Activated CD4-positive, alpha-beta T cell treated with anti-CD3 and anti-CD28 coated beads, Interleukin-2, amount 10 ng/mL, durations not matched to agents 24 days and 14 days (primary cell): ENCODE measurements at places on chromosomes 3 and 15.

- DNase-seq = no peak
These were observed 6.4 kb upstream of the ANKRD63 start for GRCh38 chr15:40289140-40289775.

GRCh38 chr3:156659260-156659659, 15.1 kb upstream of the TIPARP start:
- no peak for DNase-seq

GRCh38 chr3:137778941-137779340, 14.8 kb downstream of the SOX14 start:
- no peak for DNase-seq

GRCh38 chr3:61538486-61538885, 22.9 kb upstream of the PTPRG start:
- DNase-seq = no peak

- DNase-seq = no peak
These were observed 17.8 kb downstream of the MAP2K1 start for GRCh38 chr15:66404532-66404931.

GRCh38 chr3:72100080-72100511, 315.1 kb upstream of the PROK2 start:
- DNase-seq = no peak

GRCh38 chr3:114363554-114364202, 69.8 kb downstream of the TIGIT start:
- DNase-seq = no peak

DNA sequence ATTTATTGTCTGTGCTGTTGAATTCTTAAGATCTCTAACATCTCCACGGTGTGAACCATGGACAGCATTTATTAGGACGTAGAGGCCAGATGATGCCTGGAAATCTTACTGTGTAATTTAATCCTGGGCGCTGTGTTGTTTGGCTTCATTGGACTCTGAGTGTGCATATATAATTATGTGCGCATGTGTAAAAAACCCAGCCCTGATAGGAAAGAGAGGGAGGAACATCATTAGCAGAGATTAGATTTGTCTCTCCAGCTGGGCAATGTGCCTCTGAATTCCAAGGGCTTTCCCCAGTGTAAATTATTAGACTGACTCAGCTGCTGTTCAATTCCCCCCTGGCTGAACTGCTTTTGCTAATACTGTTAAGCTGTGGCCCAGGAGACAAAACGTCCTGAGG, 39.6 kb downstream of the MAP3K13 start:
- DNase-seq = no peak

- DNase-seq = no peak
These were observed 5.5 kb downstream of the LYSMD4 start for GRCh38 chr15:99727733-99728132.

DNA sequence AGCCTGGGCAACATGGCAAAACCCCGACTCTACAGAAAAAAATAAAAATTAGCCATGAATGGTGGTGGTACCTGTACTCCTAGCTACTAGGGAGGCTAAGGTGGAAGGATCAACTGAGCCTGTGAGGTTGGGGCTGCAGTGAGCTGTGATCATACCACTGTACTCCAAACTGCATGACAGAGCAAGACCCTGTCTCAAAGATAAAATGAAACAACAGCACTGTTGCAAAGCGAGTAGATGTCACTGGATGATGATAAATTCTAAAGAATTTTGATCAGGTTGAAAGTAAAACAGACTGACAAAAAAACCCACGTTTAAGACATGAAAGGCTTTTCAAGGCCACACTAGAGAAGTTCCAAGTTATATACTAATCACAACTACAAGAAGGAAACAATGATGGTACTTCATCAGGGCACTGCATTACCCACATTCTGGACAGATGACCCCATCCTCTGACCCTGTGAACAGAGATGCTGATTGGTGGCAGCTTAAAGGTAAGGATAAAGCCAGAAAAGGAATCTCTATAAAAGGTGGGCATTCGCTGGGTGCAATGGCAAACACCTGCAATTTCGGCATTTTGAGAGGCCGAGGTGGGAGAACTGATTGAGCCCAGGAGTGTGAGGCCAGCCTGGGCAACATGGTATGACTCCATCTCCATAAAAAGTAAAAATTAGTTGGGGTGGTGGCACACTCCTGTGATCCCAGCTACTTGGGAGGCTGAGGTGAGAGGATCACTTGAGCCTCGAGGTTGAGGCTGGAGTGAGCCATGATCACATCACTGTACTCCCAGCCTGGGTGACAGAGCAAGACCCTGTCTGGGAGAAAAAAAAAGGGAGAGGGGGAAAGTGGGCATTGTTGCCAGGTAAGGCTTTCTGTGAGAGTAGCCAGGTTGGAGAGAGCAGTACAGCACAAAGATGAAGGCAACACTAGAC, 59.2 kb downstream of the TBL1XR1 start:
- DNase-seq = no peak

DNA sequence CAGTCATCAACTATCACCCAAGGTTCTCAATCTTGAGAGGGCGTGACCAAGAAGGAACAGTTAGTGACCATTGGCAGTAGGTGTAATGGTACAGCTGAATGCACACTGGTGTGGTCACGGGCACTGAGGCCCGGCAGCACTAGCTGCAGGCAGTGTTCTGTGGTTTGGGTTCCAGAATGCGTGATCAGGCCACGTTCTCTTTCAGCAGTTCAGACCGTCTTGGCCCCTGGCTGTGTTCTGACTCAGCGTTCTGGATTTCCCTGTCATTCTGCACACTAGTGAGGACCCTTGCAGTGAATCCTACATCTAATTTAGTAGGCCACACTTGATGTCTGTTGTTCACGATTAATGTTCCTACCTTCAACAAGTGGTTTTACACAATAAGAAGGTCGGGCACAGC, 220.5 kb upstream of the SLCO3A1 start:
- no peak for DNase-seq

- no peak for DNase-seq
These were observed at the start of gene FSTL1 for GRCh38 chr3:120450600-120451271. Gene FSTL1 (minus strand): TSS chr3:120450992. CDS start chr3:120450746, 246 bp downstream.

DNA sequence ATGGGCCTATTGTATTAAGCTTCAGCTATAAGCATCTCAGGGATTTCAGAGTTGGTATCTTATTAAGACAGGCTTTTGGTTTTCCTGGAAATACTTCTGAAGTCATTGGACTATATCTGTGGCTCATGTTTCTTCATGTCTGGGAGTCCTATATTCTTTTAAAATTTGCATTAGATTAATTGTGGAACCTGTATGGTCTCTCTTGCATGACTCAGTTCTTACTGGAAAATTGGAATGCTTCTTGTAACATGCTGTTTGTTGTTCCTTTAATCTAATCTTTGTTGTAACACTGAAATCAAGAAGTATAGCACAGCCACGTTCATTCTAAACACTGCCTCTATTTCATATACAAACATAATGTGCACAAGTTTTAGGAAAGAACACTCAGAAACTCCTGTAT, 208.1 kb downstream of the RBMS3 start:
- no peak for DNase-seq

DNA sequence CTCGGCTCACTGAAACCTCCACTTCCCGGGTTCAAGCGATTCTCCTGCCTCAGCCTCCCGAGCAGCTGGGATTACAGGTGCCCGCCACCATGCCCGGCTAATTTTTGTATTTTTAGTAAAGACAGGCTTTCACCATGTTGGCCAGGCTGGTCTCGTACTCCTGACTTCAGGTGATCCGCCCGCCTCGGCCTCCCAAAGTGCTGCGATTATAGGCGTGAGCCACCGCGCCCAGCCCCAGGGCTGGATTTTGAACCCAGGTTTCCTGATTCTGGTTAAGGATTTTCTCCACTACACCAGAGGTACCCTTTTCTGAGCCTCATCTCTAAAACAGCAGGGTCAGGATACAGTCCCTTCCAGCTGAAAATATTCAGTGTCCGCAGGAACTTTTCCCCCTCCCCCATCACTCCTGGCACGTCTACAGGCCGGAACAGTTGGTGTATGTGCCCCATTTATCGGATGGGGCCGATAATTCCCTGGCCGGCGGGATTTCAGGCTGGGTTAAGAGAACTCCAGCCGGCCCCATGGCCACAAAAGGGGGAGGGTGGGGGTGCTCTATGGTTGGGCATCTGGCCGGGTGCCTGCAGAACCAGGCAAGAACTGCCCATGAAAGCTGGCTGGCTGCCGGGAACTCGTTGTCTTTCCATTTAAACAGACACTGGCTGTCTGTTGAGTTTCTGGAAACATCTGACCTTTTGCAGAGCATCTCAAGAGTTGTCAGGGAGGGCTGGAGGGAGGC, 26.8 kb upstream of the SEMA4B start:
- no peak for DNase-seq

GRCh38 chr3:198080521-198081384, 120.7 kb downstream of the LMLN start:
- peak; percentile 95 for DNase-seq

GRCh38 chr3:128424508-128425069, 42.1 kb downstream of the DNAJB8 start:
- DNase-seq = no peak
